Esophagus squamous epithelium (tissue), 5 donors: ENCODE measurements at places on chromosomes 1 and 21.

- DNase-seq = no peak
Measured at GRCh38 chr1:16152481-16153087, 3.3 kb downstream of the EPHA2 start.

GRCh38 chr1:30745834-30746208 lies 11.8 kb downstream of the LAPTM5 start:
- DNase-seq = no peak

DNA sequence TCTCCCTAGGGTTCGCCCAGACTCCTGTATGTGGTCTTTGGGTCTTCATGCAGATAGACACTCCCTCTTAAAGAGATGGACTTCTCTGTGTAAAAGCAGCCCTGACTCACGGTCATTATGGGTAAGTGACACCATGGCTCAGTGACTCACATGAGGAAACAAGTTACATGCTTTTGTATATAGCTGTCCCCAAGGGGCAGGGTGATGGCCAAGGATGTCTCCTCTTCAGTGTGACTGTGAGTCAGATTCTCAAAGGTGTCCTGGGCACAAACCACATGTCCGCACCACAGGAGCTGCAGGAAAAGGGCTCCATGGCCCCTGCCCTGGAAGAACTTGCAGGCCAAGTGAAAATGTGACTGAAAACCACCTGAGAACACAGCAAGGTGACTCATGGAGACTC lies 380.4 kb downstream of the NPHP4 start:
- no peak for DNase-seq

DNA sequence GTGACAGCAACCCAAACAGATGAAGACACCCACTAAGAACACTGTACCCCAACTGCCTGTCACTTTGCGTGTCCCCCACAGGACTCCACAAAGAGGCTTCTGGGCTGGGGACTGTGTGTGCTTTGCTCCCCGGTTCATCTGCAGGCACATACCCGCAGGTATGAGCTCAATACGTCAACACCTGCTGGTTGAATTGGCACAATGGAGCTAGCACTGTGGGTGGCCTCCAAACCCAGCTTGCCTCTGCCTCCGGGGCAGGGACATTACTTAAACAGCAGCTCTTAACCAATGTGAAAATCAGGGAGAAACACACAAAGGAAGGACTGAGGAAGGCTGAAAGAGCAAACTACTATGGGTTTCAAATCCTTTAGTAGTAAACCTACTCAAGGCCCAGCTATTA lies 140.2 kb upstream of the TIAM1 start:
- no peak for DNase-seq

GRCh38 chr1:4002741-4003140 lies 102.7 kb upstream of the C1orf174 start:
- DNase-seq = no peak

- DNase-seq = no peak
Measured at GRCh38 chr1:162169031-162169790, 99.7 kb downstream of the NOS1AP start.

DNA sequence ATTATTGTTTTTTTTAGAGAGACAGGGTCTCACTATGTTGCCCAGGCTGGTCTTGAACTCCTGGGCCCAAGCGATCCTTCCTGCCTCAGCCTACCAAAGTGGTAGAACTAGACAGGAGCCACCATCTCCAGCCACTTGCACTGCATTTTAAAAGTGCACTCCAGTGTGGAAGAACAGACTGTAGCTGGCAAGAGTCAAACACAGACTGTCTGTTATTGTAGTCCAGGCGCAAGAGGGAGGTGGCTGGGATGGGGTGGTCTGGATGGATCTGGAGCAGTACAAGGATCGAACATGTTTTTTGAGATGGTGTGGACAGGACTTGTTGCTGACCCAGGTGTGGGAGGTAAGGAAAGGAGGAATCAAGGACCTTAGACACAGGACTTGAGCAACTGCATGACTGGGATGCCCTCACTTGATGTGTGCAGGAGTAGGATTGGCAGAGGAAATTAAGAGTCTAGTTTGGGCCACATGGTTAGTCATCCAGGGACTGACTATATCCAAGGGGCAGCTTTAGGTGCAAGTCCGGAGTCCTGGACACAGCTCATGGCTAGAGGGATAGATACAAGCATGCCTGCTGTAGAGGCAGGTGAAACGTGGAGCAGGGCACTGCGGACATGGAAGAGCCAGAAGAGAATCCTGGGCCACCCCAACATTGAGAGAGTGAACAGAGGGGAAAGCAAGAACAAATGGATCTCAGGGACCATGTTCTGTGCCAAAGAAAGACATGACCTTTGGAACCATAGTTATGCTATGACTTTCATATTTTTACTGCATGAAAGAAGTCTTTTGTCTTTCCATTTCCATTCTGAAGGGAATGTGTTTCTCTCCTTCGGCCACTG lies 42.0 kb downstream of the ELK4 start:
- no peak for DNase-seq

DNA sequence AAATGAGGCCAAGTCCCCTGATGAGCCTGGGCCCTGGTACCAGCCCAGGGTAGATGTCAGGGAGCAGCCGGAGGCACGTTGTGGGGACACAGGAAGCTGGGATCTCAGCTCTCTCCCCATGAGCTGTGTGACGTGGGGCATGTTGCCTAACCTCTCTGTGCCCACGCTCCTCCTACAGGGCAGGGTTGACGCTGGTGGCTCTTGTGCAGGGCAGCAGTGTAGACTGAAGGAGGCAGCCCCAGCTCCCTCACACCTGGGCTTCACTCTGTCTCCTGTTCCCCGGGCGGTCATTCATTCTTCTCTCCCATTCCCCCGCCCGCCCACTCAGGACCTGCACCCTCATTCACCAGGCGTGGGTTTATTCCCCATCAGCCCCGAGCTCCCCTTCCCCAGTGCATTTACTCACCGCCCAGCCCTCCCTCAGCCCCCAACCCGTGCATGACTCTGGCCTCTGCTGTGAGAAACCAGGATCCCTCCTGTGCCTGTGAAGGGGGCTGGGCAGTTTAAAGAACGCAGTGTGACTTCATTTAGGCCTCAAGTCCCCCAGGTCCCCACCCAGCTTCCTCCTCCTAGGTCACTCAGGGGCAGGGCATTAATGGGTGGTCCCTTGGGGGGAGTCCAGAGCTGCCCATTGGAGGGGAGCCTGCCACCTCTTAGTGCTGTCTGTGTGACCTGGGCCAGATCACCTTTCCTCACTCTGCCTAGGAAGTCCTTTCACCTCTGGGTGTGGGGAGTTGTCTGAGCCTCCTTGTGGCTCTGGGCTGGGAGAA lies 285.7 kb downstream of the PTPRU start:
- DNase-seq = no peak

- no peak for DNase-seq
Measured at GRCh38 chr1:204134103-204134502, 17.7 kb downstream of the ETNK2 start.

- DNase-seq = no peak
Measured at GRCh38 chr1:202143768-202144401, 652 bp downstream of the ARL8A start.

- no peak for DNase-seq
Measured at GRCh38 chr1:40872276-40872675, 10.1 kb upstream of the CITED4 start.

GRCh38 chr1:198918920-198919319 lies 280.1 kb downstream of the PTPRC start:
- DNase-seq = no peak

DNA sequence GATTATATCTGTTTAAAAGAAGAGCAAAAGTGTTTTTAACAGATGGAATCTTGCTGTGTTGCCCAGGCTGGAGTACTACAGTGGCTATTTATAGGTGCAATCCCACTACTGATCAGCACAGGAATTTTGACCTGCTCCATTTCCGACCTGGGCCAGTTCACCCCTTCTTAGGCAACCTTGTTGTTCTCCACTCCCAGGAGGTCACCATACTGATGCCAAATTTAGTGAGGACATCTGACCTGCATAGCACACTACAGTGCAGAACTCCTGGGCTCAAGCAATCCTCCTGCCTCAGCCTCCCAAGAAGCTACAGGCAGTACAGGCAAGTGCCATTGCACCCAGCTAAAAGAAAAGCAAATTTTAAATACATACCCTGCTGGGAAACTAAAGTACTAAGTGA lies 11.3 kb upstream of the NUP210L start:
- DNase-seq = no peak

DNA sequence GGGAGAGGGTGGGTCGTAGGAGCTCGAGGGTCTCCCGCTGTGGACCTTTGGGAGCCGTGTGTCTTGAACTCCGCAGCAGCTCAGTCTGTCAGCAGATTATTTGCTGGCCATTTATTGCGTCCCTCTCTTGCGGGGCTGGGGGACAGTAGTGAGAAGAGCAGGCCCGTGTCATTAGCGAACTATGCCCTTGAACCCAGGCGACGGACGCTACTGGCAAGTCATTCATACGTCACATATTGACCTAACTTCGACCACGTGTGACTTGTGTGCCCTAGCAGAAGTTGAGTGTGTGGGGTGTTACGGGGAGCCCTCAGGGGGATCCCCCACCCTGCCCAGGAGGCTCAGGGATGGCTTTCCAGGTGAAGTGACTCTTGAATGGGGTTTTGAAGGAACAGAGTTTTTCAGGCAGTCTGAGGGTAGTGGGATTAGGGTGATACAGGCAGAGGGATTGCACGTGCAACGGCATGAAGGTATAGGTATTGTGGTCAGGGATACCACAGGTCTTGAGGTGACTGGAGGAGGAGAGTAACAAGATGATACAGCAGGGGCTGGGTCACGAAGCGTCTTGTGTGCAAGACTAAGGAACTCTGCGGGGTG lies 13.0 kb downstream of the RCC1 start:
- no peak for DNase-seq

GRCh38 chr1:223364685-223365382 lies 858 bp upstream of the SUSD4 start:
- no peak for DNase-seq

DNA sequence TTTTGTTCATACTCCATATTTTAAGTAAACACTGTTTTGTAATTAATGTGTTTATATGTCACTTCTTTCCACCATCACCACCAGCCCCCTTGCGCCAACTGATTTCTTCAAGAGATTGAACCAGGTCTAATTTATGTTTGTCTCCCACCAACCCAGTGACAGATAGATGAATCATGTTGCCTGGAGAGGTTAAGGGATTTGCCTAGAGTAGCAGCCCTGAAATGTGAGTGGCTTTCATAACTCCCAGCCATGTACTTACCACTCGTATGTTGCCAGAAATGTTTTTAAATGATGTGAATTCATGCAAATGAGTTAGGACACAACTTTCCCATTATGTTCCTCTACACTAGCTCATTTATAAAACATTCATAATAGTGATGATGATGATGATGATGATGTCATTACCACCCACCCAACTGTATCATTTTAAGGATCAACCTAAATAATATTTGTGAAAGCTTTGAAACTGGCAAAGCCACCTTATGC lies 86.9 kb downstream of the LRRC8D start:
- no peak for DNase-seq

DNA sequence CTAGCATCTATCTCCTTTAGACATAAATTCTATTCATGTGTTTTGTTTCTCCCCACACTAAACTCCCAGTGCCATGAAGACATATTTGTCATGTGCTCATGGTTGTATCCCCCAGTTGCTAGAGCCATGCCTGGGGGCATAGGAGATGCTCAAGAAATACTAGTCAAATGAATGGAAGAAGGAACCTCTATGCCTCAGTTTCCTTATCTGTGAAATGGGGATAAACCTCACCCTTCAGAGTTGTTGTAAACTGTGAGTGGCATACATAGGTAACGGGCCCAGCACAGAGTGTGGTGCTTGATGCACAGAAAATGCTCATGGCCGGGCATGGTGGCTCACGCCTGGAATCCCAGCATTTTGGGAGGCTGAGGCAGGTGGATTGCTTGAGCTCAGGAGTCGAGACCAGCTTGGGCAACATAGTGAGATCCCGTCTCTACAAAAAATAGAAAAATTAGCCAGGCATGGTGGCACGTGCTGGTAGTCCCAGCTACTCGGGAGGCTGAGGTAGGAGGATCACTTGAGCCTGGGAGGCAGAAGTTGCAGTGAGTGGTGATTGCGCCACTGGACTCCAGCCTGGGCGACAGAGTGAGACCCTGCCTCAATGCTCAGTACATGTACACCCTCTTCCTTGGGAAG lies 8.7 kb downstream of the LDLRAD2 start:
- no peak for DNase-seq

DNA sequence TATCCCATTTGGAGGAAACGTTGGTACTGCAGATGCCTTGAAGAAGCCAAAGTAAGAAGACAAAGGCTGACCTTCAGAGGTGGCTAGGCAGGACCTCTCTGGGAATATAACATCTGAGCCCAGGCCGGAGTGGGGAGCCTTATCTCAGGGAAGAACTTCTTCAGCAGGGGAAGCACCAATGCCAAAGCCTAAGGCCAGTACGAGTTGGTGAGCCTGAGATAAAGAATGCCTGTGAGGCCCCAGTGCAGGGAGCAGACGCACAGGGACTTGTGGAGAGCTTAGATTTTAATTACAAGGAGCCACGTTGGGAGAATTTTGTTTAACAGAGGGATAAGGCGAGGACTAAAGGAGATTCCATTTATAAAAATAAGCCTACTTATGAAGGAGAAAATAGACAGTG lies 468.8 kb upstream of the RUNX1 start:
- no peak for DNase-seq
